Stimulated activated CD8-positive, alpha-beta memory T cell treated with anti-CD3 and anti-CD28 coated beads, Interleukin-2, amount 100 ng/mL, for 48 hours (primary cell): ENCODE measurements at places on chromosomes 13 and 19.

GRCh38 chr13:97111756-97112155 is 110.4 kb upstream of the MBNL2 start:
- no peak for DNase-seq

DNA sequence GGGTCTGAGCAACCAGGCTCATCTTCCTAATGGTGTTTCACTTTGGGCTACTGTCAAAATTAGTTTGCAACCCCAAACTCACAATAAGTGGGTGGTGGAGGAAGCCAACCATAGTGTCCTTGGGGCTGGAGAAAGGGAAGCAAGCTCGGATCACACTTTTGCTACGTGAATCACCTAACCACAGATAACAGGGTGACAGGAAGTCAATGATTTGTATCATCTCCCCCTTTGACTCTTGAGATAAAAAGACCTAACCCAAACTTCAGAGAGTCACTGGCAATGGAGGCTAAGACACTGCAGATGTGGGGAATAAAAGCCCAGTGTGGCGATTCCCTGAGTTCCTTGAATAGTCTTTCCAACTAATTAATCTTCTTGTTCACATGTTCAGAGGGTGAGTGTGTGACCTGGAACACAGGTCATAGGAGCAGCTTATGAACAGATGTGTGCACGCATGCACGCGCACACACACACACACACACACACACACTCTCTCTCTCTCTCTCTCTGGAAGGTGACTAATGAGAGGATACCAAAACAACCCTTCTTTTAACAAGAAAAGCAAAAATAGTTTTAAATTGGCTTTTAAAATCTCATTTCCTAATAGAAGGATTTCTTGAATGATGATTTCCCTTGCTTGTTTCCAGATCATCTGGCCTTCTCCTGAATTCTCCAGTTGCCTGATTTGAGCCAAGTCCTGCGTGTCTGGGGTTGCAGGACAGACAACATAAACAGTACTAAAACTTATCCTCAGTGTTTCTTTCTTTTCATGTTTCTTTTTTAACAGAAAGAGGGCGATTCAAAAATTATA is 21.2 kb upstream of the DOCK9 start:
- no peak for DNase-seq

GRCh38 chr13:76289558-76289957 is 596.6 kb downstream of the KCTD12 start:
- DNase-seq, result no peak

GRCh38 chr19:58516246-58516836 is 3.3 kb downstream of the ZBTB45 start:
- DNase-seq, result no peak

- no peak for DNase-seq
Measured at GRCh38 chr13:47213047-47213446, 316.2 kb upstream of the HTR2A start.

DNA sequence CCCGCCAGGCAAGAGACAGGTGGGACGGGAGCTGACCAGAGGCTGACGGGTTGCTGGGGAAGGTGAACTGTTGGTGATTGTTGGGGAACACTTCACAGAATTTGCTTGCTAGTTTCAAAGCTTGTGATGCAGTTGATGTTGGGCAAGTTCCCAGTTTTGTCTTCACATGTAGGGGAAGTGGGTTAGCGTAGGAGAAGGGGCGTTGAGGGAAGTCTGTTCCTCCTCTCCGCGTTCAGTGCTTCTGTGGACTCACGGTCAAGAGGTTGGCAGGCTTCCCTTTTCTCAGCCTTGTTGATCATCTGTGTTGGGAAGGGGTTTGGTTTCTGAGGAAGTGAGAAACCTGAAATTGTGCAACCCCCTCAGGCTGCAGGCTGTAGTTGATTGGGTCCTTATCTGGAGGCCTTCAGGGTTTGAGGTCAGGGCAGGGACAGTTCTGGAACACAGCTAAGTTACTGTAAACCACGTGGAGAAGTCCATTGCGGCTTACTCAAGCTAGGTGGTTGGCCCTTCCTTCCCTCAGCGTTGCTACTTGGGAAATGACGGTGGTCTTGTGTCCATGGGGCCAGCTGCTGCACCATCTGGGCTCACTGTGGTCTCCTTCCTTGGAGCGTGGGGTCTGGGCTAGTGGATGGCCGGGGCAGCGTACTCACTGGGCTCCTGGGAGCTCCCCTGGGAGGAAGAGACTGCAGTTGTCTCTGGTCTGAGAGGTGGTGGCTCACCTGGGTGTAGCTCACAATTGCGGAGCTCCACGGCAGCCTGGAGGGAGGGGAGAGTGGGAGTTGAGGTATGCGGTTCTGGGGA is 7.5 kb downstream of the RPS9 start:
- no peak for DNase-seq

DNA sequence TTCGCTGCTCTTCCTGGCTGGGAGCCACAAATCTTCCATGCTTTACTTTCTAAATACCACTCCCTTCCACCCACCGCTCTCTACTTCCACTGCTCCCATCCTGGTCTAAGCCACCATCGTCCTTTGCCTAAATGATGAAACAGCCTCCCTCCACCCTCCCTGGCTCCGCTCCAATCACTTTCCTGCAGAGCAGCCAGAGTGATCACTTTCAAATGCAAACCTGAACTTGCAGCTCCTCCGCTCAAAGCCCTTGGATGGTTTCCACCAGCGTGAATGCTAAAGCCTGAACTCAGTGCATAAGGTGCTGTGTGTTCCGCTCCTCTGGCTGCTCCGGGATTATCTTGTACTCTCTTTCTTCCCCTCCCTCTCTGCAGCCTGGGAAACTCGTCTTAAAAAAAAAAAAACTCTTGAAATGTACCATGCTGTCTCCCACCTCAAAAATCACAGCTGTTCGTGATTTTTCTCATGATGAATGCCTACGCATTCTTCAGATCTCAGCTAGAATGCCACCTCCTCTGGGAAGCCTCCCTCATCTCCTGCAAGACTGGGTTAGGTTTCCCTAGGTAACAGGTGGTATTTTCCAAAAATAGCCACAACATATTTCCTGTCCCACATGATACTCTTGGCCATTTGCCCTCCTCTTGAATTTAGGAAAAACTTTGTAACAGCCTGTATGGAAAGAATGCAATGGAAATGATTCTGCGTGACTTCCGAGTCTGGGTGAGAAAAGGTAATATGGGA is 3.7 kb upstream of the SIN3B start:
- no peak for DNase-seq

DNA sequence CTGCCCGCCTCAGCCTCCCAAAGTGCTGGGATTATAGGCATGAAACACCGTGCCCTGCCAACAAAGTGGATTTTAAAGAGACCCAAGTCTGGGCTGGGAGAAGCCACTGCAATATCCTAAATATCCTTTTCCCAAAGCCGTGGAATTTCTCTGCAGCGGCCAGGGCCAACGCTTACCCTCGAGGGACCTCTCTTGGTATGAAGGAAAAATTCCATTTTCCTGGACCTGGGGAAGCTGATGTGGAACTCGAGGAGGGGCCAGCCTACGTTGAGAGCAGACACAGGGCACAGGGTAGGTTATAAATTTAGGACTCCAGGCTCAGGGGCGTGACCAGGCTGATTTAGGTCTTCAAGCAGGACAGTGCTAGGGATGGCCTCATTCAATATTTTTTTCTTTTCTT is 17.7 kb upstream of the UPF1 start:
- DNase-seq, result no peak

DNA sequence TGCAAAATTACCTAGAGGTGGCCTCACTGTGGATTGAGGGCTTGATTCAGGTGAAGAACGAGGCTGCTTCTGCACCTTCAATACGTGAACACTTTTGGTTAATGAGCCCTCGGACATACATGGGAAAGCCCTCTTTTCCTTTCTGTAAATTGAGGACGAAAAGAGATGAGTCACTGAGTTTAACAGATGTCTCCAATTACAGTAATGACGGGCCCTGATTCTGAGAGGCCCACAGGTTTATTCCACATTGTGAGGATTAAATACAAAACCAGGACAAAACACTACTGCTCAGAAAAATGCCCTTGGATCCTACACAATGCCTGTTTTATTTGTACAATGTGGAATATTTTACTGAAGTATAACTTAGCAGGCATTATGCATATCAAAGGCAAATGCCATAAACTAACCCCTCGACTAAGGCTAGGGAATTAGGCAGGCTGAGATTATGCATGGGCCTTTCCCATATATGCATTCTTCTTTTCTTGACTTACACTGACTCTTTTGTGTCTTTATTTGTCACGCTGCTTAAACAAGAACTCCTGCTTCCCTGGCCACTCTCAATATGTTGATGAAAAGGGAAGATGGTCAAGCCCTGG is 819.9 kb downstream of the OLFM4 start:
- no peak for DNase-seq

DNA sequence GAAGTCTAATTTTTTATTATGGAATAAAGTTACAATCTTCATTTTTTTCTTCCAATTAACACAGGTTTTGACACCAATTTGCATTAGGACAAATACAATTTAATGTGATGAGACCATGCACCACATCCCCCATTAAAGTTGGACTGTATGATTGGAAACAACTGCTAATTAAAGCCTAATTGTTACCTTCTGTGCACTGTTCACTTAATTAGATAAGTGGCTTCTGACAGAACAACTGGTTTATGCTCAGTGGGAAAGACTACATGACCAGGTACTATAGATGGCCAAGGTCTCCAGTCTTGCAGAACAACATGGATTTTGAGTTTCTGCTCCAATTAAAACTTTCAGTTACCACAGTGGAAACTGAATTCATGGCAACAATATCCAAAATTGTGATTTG is 198.1 kb downstream of the FGF14 start:
- DNase-seq, result no peak

DNA sequence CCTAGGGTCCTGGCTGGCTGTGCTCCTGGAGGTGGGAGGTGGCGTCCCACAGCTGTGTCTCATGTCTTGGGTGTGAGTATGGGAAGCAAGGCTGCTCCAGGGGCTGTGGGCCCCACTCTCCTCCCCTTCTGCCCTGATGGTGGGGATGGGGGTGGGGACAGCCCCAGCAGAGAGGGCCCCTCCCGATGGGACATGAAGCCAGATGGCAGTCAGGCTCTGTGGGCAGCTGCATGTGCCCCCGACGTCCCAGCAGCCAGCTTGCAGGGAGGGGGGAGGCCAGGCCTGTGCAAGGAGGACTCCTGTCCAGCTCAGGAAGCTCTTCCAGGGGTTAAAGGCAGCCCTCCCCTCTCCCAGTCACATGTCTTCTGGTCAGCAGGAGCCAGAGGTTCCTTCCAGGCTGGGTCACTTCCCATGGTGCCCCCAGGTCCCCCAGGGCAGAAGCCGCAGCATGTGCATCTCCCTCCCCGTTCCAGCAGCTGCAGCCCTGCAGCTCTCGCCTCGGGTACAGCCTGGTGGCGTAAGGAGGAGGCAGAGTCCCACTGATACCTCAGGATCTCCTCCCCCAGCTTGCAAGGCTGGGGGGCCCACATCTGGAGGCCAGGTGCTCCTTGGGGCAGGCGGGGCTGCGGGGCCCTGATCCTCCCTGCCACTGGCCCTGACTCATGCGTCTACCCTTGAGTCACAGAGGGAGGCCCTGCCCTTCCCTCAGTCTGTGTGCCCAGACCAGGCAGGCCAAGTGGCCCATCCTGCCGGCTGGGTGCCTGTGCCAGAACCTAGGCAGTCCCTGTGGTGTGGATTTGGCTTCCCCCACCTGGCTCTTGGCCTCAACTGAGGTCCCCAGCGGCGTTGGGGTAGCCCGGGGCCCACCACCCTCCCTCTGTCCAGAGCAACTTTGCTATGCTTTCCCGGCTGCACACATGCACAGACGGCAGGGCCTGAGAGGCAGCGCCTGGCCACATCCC is 13.0 kb downstream of the YIPF2 start:
- no peak for DNase-seq

DNA sequence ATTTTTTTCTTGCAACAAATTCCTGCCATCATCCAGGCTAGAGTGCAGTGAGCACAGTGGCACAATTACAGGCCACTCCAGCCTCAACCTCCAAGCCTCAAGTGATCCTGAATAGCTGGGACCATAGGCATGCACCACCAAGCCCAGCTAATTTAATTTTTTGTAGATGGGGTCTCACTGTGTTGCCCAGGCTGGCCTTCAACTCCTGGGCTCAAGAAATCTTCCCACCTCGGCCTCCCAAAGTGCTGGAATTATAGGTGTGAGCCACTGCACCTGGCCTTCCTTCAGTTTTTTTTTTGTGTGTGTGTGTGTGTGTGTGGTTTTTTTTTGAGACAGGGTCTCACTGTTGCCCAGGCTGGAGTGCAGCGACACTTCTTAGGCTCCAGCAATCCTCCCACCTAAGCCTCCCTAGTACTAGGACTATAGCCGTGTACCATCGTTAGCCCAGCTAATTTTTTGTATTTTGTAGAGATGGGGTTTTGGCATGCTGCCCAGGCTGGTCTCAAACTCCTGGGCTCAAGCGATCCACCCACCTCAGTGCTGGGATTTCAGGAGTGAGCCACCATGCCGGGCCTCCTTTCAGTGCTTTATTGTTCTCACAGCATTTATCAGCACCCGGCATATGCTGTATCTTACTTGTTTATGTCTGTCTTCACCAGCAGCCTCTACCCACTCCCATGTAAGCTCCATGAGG is 5.9 kb upstream of the SRRM5 start:
- no peak for DNase-seq

DNA sequence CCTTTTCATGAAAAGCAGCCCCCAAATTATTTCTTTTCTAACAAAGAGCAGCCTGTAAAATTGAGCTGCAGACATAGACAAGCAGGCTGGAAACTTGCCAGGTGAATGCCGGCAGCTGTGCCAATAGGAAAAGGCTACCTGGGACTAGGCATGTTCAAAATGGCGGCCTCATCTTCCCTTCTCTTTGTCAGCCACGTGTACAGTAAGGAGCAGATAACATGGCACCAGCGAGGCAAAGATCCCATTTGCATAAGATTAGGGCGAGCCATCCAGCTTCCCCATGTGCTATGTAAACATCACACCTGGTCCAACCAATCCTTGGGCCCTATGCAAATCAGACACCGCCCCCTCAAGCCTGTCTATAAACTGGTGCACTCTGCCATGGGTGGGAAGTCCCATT is 31.2 kb upstream of the CACNA1A start:
- no peak for DNase-seq

DNA sequence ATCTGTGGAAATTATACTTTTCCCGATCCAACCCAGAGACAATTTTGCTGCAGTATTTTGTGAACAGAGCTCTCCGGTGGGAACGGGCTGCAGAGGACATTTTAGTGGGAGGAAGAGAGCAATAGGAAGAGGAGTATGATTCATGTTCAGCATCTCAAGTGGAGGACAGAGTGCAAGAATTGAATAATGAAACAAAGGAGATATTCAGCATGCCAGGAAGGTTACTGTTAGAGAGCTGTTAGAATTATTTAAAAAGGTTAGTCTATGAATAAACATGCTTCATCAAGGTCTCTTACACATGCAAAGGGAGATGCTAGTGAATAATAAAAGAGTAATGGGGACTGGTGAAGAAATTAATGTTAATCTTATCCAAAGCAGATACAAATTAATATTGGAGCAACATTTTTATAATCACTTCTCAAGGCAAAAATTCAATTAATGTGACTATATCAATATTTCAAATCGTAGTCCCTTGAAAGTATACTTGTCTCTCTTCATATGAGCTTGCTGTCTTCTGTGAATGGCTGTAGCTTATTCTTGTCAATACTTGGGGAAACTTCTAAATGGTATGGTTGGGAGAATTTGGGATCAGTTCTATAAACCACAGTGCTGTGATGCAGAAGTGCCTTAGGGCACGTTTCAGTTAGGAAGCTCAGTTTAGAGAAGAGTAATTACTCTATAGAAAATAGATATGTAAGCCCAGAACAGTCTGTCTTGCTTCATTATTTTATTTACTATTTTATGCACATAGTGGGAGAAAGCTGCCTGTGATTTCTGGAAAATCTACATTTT is 1165.8 kb downstream of the OLFM4 start:
- DNase-seq, result no peak

GRCh38 chr19:12628040-12629022 is 17.6 kb downstream of the ZNF791 start:
- no peak for DNase-seq
